ENCODE measurements at places on chromosomes 12 and 14. TPM values are rescaled to one million over a fixed set of nuclear protein-coding genes. Genes with fewer than 3 reads are reported as not detected.

CSRP2 gene
- total RNA-seq, result not detected

KITLG gene
- total RNA-seq, result not detected

TTC5 gene
- total RNA-seq, result 18.9 TPM

MOAP1 gene
- total RNA-seq, result 85.5 TPM

SALL2 gene
- 2.8 TPM for total RNA-seq

ERG28 gene
- total RNA-seq, result 8.4 TPM

MIPOL1 gene
- not detected for total RNA-seq

ZNF641 gene
- 20.4 TPM for total RNA-seq

CNTN1 gene
- total RNA-seq, result not detected

CLEC1B gene
- total RNA-seq, result 2.6 TPM

NEUROD4 gene
- not detected for total RNA-seq

UTP20 gene
- total RNA-seq, result 11.6 TPM

GSKIP gene
- total RNA-seq, result 10.9 TPM

BICD1 gene
- 23.6 TPM for total RNA-seq

EIF2S3B gene
- 0.62 TPM for total RNA-seq

SLC7A7 gene
- not detected for total RNA-seq

TIMM9 gene
- 23.8 TPM for total RNA-seq

NFE2 gene
- total RNA-seq, result 2.8 TPM

AHNAK2 gene
- not detected for total RNA-seq

Measured in CD4-positive, CD25-positive, alpha-beta regulatory T cell (primary cell).